Mammary microvascular endothelial cell (primary cell): ENCODE measurements at places on chromosomes 1 and 21. TPM values are rescaled to one million over a fixed set of nuclear protein-coding genes. Genes with fewer than 3 reads are reported as not detected.

Gene LPAR3
- total RNA-seq: not detected in 2 replicates

Gene VHLL
- total RNA-seq: not detected in 2 replicates

Gene CACNA1E
- total RNA-seq: not detected in 2 replicates

Gene AADACL3
- not detected in 2 replicates for total RNA-seq

Gene CFAP126
- not detected in 2 replicates for total RNA-seq

Gene ZNF436
- 8.1 and 8.9 TPM in 2 replicates for total RNA-seq

Gene KCNA2
- not detected in 2 replicates for total RNA-seq

Gene ANKRD45
- not detected in 2 replicates for total RNA-seq

Gene OSCP1
- total RNA-seq: 4.5 and 8.4 TPM in 2 replicates

Gene DHDDS
- 53.6 and 59.0 TPM in 2 replicates for total RNA-seq

Gene FMOD
- total RNA-seq: 0.84 and 0.87 TPM in 2 replicates
